ENCODE measurements at places on chromosomes 1 and 21. TPM values are rescaled to one million over a fixed set of nuclear protein-coding genes. Genes with fewer than 3 reads are reported as not detected.

Gene SLC37A1
- total RNA-seq: 5.7 TPM

Gene HES2
- 0.14 TPM for total RNA-seq

Gene LRRIQ3
- total RNA-seq: 0.08 TPM

Gene PADI1
- not detected for total RNA-seq

Gene MAP3K21
- 0.44 TPM for total RNA-seq

All from heart left ventricle (tissue), 16 donors.